Activated CD4-positive, CD25-positive, alpha-beta regulatory T cell (primary cell): ENCODE measurements at places on chromosomes 16 and 17.
A peak's percentile ranks its signal among the peaks of the same experiment; 100 is the strongest.

DNA sequence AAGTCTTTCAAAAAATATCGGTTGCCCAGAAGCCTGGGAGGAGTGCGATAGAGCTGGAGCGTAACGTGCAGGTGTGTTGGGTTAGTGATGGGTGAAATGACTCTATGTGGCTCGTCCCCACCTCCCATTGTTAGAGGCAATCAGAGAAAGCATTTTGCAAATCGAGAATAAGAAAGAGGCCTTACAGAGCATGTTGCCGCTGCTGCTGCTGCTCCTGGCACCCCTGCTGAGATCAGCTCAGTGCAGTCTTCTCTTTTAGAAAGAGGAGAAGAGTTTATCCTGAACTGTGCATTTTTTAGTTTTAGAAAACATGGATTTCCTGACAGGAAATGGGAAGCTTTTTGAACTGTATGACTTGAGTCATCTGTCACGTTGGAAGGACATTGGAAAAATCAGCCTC is 774.5 kb upstream of the RBFOX1 start:
- DNase-seq, result no peak

- DNase-seq, result no peak
These were observed 6.1 kb downstream of the GAST start for GRCh38 chr17:41718287-41718645.

GRCh38 chr16:48911700-48912099 is 301.7 kb upstream of the N4BP1 start:
- no peak for DNase-seq

- DNase-seq, result peak; percentile 71
These were observed 3.0 kb downstream of the TNK1 start for GRCh38 chr17:7383742-7384488.

DNA sequence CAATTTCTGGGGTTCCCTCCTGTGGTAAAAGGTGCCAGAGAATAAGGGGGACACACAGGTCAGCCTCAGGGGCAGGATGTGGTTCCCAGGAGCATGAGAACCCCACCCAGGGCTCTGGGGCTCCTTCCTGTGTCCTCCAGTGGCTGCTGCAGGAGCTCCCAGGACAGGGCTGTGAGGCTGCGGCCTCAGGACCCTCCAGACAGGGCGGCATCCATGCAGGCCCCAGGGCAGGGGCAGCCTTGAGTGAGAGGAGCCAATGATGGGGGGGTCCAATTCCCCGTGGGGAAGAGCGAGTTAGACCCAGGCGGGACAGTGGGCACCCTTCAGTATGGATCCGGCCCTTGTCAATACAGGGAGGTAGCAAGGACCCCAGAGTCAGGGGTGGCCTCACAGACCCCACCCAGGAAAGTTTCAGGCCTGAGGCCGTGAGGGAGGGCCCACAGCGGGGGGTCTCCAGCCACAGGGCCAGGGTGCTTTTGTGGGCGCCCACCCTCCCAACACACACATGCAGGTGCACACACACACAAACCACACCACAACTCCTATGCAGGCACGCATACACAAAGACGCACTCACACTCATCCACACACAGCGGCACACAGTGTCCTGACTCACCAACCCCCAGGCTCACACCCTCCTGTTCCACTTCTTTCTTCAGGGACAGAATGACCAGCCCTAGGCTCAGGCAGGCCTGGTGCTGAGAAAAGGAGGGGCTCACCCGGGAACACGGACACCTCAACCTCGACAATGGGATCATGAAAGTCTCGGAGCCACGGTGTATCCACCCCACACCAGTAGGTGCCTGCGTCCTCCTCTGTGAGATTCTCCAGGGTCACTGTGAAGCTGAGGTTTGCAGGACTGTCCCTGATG is 1.8 kb downstream of the CD300C start:
- no peak for DNase-seq

DNA sequence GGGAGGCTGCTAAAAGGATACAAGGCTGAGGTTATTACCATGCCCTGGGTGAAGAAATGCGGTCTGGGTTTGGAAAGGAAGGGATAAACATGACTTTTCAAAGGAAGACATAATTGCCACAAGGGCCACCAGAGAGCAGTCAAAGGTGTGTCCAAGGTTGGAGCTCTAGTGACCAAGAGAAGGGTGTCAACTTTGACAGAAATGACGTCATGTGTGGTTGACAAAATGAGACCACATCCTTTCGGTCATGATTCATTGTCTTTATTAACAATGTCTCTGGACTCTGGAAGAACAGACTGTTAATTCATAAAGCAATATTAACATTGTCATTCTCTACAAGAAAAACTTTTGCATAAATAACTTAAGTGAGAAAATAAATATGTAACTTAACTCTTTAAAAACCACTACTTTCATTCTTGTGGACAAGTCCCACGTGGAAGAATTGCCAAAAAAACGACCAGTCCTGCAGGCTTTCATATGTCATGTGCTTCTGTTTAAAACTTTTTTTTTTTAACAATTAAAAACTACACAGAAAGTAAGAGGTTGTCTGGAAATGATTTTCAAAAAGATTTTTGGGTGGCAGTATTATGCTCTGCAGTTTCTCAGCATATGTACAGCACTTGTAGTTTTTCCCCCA is 5.0 kb downstream of the SOST start:
- no peak for DNase-seq

GRCh38 chr17:83024218-83024971 is 55.0 kb upstream of the METRNL start:
- DNase-seq, result no peak

DNA sequence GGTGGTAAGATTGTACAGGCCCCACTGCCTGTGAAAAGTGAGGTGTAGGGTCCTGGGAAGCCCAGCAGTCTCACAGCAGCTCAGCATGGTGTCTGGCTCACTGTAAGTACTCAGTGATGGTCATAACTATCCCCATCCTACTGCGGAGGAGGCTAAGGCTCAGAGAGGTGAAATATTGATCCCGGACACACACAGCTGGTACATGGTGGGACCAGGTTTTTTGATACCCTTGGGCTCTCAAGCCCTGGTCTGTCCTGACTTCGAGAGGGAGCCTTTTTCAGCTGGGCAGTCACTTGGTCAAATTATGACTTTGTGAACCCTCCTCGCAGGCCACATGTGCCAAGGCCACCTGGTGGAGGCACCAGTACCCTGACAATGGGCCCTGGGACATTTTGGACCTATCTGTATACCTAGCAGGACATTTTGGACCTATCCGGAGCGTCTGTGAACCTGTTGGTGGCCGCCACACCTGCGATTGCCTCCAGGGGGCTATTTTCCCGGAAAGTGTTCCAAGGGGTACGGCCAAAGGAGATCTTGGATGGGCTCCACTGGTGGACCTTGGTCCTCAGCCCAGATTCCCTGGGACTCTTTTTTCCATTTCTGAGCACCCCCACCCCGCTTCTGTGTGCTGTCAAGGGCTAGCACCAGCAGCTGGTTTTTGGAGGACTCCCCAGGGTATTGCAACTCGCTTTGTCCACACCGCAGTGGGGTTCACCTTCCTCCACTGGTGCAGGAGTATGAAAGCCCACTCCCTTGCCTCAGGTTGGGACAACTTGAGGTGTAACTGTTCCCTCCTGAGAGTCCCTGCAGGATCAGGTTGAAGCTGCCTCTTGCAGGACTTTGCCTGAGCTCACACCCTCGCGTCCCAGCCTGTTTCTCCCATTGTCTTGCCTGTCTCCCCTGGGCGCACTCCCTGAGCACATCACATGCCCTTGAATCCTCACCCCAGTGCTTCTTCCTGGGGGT is 83.6 kb upstream of the NKD1 start:
- no peak for DNase-seq

GRCh38 chr16:49910541-49911071 is 54.7 kb upstream of the ZNF423 start:
- DNase-seq, result no peak

DNA sequence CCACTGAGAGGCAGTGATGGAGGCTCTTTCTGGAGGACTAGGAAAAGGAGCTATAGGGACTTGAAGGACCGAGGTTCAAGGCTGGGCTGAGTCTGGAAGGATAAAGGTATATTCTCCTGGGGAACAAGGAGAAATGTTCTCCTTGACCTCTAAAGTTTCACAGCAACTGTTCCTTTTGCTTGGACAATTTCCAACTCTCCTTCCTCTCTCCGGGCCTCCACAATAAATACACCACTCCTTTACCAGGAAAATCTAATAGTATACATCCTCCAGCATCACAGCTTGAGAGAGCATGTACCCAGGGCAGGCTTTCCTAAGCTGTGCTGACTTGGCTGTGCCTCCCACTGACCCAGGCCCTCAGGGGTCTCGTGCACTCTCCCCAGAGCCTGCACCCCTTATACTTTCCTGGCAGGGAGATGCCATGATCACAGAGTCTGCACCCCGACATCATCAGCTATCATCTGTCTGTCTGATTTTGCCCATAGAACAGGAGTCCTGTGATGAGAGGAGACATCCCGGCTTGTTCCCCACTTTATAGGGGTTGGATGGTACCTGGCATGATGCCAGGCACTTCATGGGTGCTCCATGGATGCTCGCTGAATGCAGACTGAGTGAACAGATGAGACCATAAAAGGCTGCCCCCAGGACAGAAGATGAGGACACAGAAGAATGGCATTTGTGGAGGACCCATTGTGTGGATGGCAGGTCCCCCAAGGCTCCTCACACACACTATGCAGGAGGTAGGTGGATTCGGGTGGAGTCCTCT is 582.6 kb upstream of the CDH5 start:
- no peak for DNase-seq

- DNase-seq, result no peak
These were observed 4.9 kb downstream of the MYO15B start for GRCh38 chr17:75592348-75593020.

DNA sequence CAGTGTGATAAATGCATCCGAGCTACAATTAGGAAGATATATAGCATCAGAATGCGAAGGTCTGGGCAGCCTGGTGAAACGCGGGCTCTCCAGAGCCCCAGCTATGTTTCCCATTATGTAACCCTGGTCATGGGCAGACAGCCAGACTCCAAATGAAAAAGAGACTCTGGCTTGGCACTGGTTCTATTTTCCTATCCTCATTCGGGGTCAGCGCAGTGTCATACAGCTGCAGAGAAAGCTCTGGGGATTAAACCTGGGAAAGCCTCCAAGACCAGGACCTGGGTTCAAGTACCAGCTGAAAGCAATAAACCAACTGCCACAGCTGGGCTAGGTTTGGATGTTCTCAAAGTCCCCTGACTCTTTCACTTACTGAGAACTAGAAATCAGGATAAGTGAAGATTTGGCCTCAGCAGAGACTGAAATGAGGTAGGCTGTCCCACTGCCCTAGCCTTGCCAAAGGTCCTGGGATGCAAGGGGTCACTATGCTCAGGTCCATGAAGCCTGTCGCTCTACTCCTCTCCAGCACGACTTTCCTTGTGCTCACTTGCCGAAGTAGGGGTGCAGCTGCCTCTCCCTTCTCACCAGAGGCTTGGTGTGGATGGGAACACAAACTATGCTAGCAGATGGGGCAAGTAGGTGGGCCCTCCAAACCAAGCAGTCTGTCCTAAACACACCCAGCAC is 123.8 kb downstream of the SMG6 start:
- no peak for DNase-seq

GRCh38 chr16:10097271-10097670 is 85.0 kb downstream of the GRIN2A start:
- no peak for DNase-seq

DNA sequence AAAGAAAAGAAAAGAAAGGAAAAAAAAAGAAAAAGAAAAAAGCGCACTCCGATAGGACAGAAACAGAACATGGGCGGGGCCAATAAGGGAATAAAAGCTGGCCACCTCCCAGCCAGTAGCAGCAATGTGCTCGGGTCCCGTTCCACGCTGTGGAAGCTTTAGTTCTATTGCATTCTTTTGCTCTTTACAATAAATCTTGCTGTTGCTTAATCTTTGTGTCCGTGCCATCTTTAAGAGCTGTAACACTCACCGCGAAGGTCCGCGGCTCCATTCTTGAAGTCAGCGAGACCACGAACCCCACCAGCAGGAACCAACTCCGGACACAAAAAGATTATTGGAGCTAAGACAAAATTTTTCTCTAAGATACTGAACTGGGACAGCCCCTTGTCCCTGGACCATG is 3.1 kb upstream of the ARL5C start:
- no peak for DNase-seq

GRCh38 chr16:59249011-59249410 is 514.9 kb upstream of the GOT2 start:
- DNase-seq, result no peak

DNA sequence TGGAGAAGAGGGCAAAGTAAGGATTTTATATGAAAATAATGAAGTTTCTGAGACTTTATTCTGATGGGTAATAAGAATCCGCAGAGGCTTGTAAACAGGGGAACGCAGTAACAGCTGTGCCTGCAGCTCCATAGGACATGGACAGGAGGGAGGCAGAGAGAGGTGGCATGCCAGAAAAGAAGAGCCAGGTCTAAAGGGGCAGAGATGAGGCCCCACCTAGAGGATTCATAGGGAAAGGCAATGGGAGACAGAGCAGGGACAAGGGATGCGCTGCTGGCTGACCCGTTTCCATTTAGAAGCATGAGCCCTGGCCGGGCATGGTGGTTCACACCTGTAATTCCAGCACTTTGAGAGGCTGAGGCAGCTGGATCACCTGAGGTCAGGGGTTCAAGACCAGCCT is 340.3 kb upstream of the CDH5 start:
- no peak for DNase-seq

- no peak for DNase-seq
These were observed 17.0 kb downstream of the CRYM start for GRCh38 chr16:21260870-21261791.

DNA sequence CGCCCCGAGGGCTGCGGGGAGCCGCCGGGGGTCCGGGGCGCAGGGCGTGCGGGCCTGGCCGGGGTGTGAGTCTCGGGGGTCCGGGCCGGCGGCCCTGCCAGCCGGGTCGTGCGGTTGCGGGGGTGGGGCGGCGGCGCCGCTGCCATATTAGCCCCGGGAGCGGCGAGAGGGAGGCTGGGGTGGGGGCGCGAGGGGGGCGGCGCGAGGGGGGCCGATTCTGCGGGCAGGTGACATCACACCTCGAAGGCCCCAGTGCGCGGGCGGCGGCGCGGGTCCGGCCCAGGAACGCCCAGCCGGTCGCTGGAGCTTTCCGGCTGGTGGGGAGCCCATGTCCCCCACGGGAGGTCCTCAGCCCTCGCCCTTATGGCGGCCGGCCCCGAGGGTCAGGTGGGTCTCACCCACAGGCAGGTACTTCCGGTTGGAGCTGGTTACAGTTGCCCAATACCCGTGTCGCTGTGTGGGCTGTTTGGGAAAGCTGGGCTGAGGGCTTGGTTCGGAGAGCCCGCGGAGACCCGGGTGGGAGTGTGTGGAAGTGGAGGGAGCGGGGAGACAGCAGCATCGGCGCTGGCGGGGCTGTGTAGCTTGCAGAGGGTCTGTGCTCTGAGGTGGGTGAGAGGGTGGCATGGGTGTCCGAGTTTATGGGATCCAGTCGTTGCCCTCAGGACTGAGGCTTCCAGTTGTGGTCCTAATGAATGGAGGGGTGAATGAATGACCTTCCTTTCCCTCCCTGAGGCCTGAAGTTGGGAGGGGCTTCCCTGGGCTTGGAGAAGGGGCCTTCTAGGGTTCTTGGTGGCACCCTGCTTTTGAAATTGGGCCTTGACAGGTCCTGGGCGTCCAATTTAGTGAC is 804 bp downstream of the ATP6V0C start:
- DNase-seq, result no peak

GRCh38 chr16:71826533-71827017 is 17.9 kb upstream of the AP1G1 start:
- no peak for DNase-seq

DNA sequence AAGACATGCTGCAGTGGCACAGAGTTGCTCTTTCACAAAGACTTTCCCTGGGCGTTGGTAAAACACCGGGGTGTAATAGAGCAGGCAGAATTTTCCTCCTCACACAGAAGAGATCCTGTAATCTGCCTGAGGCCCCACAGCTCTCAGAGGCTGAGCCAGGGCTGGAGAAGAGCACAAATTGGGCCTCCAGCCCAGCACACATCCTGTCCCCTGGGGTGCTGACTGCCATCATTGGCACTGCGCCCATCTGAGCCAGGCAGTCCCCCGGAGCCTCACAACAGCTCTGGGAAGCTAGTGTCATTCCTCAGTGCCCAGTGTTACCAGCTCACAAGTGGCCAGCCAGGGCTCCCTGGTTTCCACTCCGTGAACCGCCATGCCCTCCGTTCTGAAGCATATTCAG is 119.4 kb downstream of the SOCS1 start:
- DNase-seq, result no peak
